Dorsolateral prefrontal cortex (tissue), 122 donors: ENCODE measurements at places on chromosomes 1 and 21. TPM values are rescaled to one million over a fixed set of nuclear protein-coding genes. Genes with fewer than 3 reads are reported as not detected.

Gene ZMPSTE24
- total RNA-seq, result 25.6 TPM

Gene C1orf226
- total RNA-seq, result 3.7 TPM

Gene SLC25A44
- 47.4 TPM for total RNA-seq

DNA sequence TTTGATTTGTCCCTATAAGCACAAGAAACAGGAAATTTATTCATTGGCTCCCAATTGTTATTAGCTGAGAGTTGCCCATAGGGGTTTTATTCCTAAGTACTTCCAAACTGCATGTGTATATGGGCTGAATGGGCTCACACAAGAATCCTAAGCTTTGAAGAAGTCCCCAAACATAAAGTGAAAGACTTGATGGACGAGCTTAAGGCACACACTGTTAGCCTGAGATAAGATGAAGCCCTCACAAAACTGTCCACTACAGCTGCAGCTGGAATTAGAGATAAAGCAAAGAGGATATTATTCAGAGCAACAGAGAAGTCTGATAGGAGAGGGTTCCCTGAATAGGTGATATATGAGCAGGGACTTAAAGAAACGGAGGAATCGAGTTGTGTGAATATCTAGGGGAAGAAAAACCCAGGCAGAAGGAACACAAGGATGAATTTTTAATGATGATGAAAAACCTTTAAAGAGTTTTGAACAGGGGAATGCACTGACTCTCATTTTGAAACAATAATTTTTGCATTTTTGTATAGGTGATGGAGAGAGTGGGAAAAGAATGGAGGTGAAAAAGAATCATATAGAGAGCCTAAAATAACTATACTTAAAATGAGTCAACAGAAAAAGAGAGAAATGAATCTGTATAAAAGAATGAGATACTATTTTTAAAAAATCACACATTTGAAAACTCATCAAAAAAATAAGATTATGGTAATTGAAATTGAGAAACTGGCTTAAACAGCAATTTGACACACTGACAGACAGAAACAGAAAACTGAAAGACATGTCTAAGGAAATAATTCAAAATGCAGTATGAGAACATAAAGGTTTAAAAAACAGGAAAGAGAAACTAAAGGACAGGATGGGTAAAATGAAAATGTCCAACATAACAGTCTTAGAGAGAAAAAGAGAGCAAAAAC is 133.6 kb upstream of the POGK start:
- no peak for DNase-seq

DNA sequence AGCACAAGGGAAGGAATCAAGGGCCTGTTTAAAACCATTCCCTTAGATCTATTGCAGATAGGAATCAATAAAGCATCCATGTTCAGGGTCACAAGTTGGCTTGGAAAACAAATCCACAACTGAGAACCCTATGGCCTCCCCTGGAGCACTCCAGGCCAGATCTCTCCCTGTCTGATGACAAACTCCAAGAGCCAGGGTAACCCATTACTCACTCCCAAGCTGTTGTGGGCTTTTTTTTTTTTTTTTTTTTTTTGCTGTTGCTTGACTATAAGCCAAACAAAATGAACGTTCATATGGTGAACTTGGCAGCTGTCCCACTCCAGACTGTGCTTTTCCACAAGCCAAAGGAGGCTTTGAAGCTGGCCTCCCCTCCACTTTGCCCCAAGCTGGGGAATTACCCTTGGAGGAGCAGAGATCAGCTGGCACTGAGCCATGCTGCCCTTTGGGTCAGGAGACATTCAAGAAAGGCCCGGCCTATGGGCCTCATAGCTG is 35.7 kb upstream of the VAV3 start:
- DNase-seq, result no peak

DNA sequence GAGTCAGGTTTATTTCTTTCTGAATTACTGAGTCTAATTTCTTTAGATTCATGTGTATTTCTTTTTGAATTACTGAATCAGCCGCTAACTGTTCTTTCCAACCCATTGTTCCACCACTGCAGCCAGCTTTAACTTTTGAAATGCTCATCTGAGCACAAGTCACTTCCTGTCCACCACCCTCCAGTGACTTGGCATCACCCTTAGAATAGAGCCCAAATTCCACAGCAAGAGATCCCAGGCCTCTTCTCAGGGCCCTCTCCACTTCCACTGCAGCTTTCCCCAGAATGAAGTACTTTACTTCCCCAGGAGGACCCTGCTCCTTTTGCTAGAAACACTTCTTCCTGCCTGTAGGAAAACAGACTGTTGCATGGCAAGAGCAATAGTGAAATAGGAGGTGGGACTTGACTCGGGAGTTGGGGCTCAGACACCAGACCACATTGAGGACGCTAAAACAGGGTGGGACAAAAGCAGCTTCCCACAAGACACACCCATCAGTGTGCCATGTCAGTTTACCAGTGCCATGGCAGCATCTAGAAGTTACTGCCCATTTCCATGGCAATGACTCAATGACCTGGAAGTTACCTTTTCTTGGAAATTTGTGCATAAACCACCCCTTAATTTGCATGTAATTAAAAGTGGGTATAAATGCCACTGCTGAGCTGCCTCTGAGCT is 56.5 kb upstream of the ADAR start:
- no peak for DNase-seq

DNA sequence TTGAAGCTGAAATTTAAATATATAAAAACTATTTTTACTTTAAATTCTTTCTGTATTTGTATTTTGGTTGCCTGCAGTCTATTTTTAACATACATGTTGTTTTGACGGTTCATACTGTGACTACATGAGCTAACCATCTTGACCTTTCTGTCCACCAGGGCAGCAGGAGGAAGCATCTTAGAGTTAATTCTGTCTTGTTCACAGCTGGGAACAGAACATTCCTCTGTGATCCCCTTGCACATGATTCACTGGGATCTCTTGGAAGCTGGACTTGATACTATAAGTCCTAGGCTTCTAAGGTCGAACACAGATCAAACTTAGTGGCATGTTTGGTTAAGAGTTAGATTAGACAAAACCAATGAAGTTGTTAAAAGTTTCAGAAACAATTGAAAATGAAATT is 99.7 kb downstream of the NFIA start:
- DNase-seq, result no peak

DNA sequence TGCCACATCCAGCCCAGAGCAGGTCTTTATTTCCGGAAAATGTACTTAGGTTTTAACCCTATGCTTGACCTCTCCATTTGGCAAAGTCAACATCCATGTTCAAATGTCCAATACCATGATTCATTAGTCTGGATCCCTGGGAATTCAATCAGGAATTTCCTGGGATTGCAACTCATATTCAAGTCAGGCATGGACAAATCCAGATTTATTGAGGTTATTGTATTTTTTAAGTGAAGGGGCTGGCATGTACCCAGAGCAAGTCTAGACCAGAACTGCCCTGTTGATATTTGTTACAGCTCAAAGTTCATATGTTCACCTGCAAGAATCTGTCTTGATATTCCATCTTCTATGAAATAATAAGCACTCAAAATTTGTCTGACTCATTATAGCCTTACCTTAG is 521.1 kb downstream of the ADGRL2 start:
- no peak for DNase-seq

DNA sequence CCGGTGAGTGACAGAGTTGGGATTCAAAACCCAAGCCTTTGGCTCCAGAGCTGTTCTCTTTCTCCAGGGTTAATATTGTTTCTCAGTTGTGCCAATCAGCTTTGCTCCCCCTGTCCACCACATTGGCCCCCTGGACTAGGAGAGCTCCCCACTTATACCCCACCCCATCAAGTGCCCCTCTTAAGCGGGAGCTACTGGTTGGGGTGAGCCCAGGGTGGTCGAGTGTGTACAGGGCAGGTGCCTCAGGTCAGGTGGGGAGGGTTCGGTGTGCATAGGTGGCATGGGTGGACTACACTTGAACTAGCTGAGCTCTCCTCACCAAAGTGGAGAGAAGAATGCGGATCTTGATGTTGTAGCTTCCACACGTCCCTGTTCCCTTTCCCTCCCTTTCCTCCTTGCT is 14.2 kb downstream of the KCNA2 start:
- no peak for DNase-seq

DNA sequence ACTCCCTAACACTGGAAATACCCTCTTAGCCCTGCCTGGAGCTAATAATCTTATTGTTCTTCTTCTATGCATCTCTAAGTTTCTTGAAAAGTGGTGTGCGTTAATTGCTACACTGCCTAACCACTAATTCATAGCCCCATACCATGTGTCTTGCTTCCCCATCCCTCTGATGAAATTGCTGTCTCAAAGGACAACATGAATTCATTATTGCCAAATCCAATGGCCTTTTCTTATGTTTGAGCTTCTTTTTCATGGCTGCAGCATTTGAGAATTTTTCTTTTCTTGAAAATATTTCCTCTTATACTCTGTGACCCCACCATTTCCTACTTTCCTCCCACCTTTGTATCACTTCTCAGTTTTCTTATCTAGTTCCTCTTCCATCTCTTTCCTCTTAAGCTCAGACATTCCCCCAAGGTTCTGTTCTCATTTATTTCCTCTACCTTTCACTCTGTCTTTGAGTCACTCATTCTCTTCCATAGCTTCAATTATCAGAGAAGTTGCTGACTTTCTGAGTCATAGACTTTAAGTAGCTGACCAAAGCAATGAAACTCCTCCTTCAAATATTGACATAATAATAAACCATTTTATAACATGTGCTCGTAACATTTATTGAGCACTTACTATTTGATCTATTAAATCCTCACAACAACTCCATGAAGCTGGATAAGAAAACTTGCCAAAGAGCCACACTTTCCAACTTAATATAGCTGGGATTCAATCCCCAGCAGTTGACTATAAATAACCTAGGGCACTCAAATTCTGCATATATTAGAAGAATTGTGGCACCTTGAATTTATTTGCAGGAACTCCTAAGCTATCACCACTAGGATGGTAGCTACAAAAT is 35.5 kb upstream of the ATP6V1G3 start:
- DNase-seq, result no peak

DNA sequence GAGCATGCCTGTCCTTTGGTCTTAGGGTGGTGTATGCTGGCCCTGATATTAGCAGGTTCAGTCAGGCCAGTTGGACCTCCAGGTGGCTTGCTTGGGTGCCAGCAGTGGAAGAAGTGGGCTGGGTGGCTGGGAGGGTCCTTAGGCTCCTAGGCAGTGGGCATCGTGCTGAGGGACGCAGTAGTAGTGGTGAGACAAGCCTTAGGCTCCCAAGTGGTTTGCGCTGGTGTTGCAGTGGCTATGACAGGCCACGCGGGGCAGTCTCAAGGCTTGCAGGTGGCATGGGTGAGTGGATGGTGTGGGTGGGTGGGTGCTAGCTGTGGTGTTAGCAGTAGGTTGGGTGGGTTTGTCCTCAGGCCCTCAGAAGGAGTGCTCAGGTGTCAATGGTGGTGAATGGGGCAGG is 162.3 kb downstream of the FMN2 start:
- no peak for DNase-seq

- DNase-seq, result no peak
Observed at GRCh38 chr1:170807432-170807831, 127.9 kb upstream of the MROH9 start.
